ENCODE measurements at places on chromosomes 16 and 17.

GRCh38 chr16:68496689-68497088 lies 42.4 kb upstream of the ZFP90 start:
- DNase-seq = no peak

- no peak for DNase-seq
Measured at GRCh38 chr17:20315821-20316220, 151.5 kb downstream of the LGALS9B start.

DNA sequence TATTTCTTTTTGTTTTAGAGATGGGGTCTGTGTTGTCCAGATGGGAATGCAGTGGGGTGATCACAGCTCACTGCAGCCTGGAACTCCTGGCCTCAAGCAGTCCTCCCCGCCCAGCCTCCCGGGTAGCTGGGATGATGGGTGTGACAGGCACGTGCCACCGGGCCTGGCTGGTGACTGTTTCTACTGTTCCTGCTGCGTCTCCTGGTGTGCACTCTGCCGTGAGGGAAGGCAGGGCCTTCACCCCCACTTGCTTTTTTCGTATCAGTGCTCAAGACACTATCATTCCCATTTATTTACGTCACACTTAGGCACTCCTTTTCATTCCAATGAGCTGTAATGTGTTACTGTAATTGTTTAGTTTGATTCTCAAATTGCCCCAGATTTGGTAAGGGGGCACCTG lies 25.3 kb upstream of the PVALEF start:
- no peak for DNase-seq

DNA sequence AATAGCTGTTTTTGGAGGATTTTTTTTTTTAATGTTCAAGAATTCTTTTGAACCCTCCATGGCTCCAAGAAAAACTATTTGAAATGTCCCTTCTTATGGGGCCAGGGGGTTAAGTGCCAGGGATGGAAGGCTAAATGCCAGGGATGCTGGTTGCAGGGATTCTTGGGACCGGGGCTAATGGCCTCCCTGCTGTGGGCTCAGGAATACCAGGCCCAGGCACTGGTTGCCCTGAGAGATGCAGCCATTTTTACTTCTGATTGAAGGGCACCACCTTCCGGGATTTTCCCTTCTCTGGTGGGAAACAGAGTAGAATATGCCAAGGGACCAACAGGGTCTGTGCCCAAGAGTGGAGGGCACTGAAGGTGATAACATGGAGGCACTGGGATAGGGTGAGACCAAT lies 10.9 kb upstream of the KAT7 start:
- no peak for DNase-seq

GRCh38 chr16:84559311-84559932 lies 55.0 kb upstream of the MEAK7 start:
- no peak for DNase-seq

DNA sequence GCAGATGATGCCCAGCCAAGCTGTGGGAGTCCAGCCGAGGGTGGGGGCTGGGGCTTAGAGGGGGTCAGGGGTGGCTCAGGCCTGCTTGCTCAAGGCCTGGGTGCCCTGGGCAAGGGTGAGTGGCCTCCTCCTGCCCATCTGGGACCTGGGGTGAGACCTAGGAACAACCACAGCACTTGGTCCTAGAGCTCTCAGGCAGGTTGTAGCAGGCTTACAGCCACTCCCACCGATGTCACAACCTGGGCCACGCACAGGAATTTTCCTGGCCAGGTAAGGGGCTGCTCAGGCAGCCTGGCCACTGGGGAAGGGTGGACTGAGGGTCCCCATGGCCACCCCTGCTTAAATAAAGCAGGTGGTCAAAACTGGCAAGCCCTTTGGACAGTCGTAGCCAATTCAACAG lies 6.3 kb upstream of the SREBF1 start:
- DNase-seq = no peak

DNA sequence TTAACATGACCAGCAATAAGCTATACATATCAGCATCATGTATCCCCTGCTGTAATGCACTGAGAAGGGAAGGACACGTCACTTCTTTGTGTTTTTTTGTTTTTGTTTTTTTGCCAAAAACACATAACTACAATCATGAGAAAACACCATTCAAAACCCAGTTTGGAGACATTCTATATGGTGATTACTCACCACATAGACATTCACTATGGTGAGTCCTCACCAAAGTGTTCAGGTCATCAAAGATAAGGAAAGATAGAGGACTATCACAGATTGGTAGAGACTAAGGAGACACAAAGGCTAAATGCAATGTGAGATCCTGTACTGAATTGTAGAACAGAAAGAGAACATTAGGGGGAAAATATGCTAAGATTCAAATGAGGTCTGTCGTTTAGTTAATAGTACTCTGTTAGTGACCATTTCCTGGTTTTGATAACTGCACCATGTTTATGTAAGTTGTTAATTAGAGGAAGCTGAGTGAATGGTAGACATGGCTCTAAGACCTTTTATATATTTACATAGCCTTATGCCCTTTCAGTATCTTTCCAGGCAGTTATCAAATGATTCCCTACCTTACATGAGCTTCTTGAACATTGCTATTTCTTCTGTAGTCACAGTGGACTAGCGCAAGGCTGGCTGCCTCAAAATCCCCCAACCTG lies 46.6 kb downstream of the PIK3R5 start:
- no peak for DNase-seq

- DNase-seq = no peak
Measured at GRCh38 chr17:30351735-30352134, 17.9 kb upstream of the TMIGD1 start.

DNA sequence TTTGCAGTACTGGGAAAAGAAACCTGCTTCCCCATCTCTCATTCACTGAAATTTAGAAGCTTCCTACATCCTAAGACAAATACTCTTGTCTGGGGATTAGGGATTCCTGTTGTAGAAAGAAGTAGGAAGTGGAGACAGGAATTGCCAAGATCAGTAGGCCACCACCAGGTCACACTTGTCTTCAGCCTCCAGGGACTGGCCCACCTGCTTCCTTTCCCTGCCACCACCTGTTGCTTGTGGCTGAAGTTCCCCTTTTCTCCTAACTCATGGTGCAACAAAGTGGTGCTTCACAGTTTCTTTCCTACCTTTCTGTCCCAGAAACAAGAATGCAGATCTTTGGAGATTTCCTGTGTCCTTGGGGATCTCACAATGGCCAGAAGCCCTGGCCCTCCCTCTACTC lies 82.4 kb downstream of the WNT3 start:
- DNase-seq = no peak

DNA sequence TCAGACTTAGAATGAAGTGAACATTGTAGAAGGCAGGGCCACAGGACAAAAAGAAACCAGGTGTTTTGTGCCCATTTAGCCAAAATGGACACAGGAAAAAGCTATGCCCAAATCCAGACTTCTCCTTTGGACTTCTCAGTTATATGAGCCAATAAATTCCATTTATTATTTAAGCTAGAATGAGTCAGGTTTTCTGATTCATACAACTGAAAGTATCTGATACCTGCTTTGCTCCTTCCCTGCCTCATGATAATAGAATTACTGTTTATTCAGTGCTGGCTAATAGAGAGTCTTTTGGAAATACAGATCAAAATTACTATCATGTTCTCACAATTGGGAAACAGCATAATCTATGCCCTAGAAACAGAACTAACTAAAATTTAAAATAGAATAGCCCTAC lies 8.7 kb upstream of the CPD start:
- DNase-seq = no peak

- no peak for DNase-seq
Measured at GRCh38 chr17:4657678-4658077, 16.2 kb upstream of the ALOX15 start.

- no peak for DNase-seq
Measured at GRCh38 chr17:9932491-9932890, 27.4 kb upstream of the RCVRN start.

DNA sequence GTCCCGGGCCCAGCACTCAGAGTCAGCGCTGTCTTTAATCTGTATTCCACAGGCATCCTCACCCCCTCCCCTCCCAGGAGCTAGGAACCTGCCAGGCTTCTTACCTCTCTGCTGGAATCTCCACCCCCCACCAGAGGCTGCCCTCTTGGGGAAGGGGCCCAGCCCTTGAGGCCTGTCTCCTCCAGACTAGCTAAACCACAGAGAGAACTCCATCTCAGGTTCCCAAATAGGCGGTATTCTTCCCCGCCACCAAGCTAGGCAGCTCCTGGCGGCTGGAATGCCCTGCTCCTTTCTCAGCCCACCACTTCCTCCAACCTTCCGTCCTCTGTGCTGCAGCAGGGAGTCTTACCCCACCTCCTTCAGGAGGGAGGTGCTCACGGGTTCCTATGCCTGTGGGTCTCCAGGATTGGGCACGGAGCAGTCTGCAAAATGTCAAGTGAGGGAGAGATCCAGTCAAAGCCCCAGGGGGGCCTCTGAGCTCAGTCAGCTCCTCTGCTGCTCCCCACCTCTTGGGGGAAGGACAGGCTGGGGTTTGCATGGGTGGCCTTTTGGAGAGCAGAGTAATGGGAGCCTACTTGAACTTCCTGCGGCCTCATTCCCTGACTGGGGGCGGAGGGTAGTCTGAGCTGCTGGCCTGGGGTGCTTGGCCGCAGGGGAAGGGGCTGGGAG lies 55.7 kb downstream of the SREBF1 start:
- DNase-seq = no peak

- no peak for DNase-seq
Measured at GRCh38 chr17:40916366-40916765, 21.1 kb downstream of the KRT23 start.

DNA sequence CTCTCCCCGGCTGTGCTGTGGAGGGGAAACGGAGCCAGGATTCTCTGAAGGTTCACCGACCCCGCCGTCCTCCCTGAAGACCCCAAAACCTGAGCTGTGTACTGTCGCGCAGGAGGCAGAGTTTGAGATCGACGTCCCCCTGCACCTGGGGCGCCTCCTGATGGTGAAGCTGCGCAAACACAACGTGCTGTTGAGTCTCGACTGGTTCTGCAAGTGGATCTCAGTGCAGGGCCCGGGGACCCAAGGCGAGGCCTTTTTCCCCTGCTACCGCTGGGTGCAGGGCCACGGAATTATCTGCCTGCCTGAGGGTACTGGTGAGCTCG lies 62.6 kb upstream of the TEKT1 start:
- no peak for DNase-seq

DNA sequence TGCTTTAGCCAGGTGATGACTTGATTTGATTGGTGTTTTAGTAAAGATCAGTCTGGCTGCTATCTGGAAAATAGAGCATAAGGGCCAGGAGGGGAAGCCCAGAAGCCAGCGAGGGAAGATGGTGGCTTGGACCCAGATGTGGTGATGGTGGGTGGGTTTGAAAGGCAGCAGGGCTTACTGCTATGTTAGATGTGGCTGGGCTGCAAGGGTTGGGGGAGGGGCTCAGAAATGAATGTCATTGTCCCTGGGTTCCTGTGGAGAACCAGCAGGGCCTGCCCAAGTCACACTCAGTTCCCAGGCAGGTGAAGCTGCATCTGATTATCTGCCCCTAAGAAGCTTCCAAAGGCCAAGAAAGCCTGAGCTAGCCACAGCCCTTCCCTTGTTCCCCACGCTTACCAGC lies 71.7 kb upstream of the BRD7 start:
- no peak for DNase-seq

Data from activated T-helper 9 cell treated with anti-CD3 and anti-CD28 coated beads, Interleukin-2, amount 50 U/mL, for 16 hours (primary cell).